ENCODE measurements at places on chromosomes 2 and 18.
A peak's percentile ranks its signal among the peaks of the same experiment; 100 is the strongest.

GRCh38 chr2:56230156-56230555 lies 46.4 kb downstream of the CCDC85A start:
- DNase-seq: no peak

DNA sequence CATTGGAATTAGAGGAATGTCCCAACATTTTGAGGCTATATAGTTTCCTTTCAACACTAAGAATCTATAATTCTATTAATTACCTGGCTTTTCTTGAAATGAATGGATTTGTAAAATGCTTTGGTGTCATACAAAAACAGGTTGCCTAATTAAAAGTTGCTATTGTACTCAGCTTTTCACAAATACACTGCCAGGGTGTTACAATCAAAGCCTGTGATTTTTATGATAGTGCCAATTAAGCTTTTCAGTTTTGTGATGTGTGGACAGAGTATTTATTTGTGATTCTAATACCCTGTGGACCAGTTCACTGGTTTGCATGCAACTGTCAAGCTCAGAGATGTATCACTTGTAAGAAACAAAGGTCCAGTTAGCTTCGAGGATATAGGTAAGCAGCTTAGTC lies 71.8 kb downstream of the NAB1 start:
- no peak for DNase-seq

GRCh38 chr18:37383846-37384595 lies 181.6 kb downstream of the CELF4 start:
- no peak for DNase-seq

GRCh38 chr2:122736279-122736678 lies 980.8 kb downstream of the TSN start:
- no peak for DNase-seq

GRCh38 chr2:71742953-71743601 lies 289.7 kb downstream of the DYSF start:
- DNase-seq: peak; percentile 88

DNA sequence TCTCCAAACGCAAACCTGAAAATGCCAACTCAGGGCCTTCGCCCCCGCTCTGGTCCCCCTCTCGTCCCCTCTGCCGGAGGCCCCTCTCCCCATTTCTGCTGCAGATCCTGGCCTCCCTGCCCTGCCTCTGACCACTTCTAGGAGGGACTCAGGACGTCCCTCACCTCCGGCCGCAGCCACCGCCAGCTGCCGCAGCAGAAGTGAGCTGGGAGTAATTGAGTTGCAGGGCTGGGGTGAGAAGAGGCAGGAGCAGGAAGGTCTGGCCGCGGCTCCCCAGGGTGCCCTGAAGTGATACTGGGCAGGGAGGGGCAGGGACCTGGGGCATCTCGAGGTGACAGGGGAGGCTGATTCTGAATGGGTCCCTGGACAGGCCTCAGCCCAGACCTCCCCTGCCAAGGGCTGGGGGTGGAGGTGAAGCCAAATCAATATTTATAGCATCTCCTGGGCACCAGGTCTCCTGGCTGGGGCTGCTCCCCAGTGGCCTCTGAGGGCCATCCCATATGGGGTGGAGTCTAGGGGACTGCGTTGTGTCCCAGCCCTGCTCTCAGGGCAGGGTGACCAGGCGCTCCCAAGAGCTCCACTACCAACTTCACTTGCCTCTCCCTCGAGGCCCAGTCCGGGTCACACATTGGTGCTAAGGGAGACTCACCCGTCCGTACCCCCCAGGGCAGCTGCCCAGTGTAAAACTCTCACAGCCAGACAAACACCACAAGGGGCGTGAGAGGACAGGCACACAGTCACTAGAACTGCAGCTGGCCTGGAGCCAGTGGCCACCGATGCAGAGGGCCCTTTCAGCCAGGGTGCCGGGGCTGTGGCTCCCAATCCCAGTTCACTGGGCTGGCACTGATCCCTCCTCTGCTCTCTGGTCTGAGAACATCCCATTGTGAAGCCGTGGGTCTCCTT lies 33.0 kb downstream of the KCNIP3 start:
- no peak for DNase-seq

DNA sequence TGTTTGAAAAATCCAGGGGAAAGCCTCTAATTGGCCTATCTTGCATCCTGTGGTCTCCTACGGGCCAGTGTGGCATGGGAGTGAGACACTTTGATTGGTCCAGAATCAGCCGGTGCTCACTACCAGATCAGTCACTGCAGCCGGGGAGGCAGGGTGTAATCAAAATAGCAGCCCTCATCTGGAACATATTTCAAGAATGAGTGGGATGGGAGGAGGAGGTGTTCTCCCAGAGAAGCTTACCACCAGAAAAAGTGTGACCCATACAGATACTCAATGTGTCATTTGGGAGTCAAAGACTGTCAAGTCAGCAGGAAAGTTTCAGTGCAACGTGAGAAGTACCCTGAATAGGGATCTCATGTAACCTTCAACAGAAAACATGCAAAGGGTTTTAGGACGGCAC lies 393.9 kb upstream of the SLC14A2 start:
- no peak for DNase-seq

DNA sequence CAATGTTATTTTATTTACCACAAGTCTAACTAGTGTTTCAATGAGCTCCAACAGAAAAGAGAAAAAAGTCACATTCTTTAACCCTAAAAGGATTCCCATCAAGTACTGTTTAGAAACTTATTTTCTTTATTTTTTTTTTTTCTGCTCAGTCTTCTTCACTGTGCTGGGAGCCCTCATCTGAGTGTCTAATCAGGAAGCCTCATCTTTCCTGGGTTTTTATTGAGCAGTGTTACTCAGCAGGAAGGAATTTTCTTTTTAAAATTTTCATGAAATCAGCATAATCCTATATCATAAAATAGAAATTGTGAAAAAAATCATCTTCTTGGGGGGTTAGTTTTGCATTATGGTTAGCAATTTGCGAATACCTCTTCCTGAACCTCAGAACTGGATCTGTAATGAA lies 453.8 kb downstream of the CDH2 start:
- no peak for DNase-seq

- no peak for DNase-seq
These were observed 23.2 kb upstream of the GORASP2 start for GRCh38 chr2:170905864-170906263.

GRCh38 chr2:101446869-101447268 lies 28.0 kb downstream of the RFX8 start:
- no peak for DNase-seq

- no peak for DNase-seq
These were observed 23.2 kb downstream of the RRM2 start for GRCh38 chr2:10145519-10146357.

GRCh38 chr2:211690736-211691135 lies 847.9 kb downstream of the ERBB4 start:
- DNase-seq: no peak

- no peak for DNase-seq
These were observed 47.4 kb downstream of the GYPC start for GRCh38 chr2:126703311-126703710.

- no peak for DNase-seq
These were observed 546.4 kb upstream of the SOX11 start for GRCh38 chr2:5145801-5146200.

GRCh38 chr2:229330952-229331351 lies 59.9 kb upstream of the PID1 start:
- DNase-seq: peak; percentile 33

DNA sequence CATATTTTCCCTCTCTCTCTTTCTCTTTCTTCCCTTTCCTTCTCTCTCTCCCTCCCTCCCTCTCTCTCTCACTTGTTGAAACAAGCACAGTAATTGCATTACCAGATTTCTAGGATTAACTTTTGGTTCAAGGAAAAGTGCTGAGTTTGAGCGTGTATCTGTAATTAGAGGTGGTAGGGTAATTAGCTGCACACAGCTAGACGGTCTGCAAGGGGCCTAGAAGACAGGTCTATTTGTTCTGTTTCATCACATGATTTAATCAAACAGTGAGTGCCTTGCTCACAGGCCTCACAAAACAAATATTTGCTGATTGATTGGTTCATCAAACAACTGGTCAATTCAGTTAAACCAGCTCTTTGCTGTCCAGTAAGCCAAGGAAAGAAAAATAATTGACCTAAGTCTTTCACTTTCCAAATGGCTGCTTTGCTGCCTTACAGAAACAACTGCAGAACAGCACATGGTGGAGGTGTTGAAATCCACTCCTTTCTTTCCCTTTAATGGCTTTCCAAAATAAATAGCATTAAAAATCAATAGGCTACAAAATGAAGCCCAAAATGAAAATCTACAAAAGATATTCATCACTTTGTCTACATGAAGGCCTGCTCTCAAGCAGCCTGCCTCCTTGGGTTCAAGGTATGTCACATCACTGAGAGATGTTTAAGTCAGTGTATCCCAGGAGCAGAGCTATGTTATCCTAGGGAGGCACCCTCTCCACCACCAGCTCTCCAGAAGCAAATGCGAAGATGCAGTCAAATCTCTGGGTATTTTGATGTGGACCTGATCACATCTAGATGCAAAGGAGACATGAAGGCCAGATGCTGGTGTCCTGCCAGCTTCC lies 264.4 kb upstream of the SIX2 start:
- no peak for DNase-seq

- DNase-seq: peak; percentile 82
These were observed 58.3 kb downstream of the FBXO36 start for GRCh38 chr2:229980431-229981184.

DNA sequence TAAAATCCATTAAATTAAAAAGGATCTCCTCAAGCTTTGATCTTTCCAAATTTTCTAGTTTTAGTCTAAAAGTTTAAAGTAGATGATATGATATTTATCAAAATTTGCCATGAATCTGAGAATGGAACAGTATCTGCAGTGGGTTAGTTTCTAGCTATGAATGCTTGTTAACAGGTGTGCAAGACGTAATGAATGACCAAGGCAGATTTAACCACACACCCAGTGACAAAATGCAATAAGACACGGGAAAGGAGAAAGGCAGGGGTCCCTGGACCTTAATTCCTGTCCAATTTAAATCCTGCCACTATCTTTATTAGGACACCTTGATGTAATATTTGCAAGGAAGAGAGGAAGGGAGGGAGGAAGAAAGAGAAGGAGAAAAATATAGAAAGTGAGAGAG lies 30.5 kb upstream of the PEX13 start:
- no peak for DNase-seq

GRCh38 chr18:50340078-50340477 lies 34.8 kb upstream of the SKA1 start:
- DNase-seq: no peak

- no peak for DNase-seq
These were observed 80.3 kb downstream of the ZFP36L2 start for GRCh38 chr2:43146083-43146482.

- no peak for DNase-seq
These were observed 526.9 kb downstream of the TMEM182 start for GRCh38 chr2:103288696-103289095.

GRCh38 chr2:13968811-13969210 lies 663.7 kb upstream of the LRATD1 start:
- no peak for DNase-seq

DNA sequence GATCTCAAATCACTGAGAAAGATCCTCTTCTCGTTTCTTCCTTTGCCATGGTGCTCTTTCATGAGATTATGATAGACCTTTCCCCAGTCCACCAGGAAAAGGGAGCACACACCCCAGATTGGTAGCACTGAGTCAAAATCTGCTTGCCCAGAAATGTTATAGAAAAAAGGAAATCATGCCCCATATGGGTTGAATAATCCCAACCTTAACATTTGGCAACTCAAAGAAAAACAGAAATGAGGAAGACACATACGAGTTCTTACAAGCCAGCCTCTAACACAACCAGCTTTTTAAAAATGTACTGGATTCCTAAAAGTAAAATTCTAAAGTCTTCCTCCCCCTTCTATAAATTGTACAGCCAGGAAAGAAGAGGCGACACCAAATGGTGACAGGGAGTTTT lies 103.0 kb downstream of the ANKRD44 start:
- DNase-seq: no peak

GRCh38 chr2:174031226-174031625 lies 66.1 kb upstream of the SP3 start:
- no peak for DNase-seq

DNA sequence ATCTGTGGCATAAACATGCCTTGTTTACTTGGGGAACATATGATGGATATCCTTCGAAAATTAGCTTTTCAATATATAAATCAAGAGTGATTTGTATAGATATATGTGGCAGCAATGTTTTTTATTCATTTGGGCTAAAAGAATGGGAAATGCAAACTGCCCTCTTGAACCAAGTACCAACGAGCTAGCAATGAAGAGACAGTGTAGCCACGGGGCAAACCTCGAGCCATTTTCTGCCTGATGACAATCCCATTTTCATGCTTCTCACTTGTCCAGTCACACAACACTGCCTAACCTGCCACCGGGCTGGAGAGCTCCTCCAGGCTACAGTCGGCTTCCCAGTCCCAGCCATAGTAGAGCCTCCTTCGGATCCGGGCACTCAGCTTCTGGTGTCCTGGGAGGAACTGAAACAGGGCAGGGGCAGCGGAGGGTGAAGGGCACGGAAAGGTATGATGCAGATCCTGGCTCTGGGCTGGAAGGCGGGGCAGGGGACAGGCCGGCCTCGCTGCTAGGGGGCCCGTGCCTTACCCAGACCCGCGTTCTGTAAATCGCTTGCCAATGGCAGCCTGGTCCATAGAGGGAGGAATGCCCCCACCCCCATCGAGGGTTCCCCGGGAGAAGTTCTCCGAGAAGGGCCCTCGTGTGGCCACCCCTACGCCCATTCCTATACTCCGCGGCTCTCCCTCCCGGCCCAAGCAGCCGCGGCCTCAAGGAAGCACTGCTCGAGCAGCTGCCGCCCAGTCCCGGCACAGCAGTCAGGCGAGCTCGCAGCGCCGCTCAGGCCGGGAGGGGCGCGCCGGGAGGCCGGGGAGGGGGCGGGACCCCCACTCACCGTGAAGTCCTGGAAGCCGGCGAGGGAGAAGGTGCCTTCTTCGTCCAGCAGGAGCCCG lies 552 bp downstream of the CNPPD1 start:
- DNase-seq: peak; percentile 28

DNA sequence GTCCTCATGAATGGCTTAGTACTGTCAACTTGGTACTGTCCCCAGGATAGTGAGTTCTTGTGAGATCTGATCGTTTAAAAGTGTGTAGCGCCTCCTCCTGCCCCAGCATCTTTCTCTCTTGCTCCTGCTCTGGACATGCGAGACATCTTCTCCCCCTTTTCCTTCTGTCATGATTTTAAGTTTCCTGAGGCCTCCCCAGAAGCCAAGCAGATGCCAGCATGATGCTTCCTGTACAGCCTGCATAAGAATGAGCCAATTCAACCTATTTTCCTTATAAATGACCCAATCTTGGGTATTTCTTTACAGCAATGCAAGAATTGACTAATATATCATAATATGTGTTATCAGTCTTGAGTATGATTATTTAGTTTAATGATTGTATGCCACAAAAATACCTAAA lies 3.5 kb upstream of the RSAD2 start:
- no peak for DNase-seq

DNA sequence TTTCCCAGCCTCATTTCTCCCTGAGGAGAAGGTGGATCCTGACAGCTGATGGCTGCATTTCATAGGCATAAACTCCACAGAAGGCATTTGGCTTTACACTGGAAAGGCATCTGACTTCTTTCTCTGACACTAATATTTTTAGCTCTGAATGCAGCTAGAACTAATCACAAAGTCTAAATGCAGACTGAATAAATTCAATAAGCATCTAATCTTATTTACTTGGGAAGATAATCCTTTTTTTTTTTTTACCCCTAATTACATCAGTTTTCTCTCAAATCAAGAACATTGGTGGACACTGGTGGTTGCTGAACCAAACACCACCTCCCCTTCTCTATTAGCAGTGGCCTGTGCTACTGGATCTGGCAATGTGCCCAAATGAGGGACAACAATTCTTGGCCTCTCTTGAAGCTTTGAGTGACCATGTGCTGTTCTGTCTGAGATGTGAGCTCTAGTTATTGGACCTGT lies 50.9 kb upstream of the CD226 start:
- no peak for DNase-seq

- no peak for DNase-seq
These were observed 88.9 kb downstream of the MOGAT1 start for GRCh38 chr2:222760301-222760897.

GRCh38 chr2:5991305-5991968 lies 299.3 kb downstream of the SOX11 start:
- DNase-seq: no peak
